GM12878 (cell line): ENCODE measurements at places on chromosomes 3 and 15.

DNA sequence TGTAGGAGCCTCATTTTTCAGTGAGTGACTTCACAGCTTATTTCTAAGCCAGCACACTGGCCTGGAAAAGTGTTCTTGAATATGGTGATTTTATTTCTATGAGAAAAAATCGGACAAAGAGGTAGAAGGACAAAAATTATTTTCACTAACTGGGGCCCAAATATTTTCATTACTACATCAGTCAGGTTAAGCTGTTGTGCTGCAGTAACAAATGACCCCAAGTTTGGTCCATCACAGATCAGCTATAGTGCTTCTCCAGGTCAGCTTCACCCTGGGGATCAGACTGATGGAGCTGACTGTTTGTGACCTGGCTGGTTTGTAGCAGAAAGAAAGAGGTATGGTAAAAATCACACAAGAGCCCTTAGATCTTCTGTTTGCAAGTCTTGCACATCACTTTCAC is 97.9 kb upstream of the STT3B start:
- DNase-seq = no peak

GRCh38 chr15:91947683-91948608 is 94.4 kb downstream of the SLCO3A1 start:
- DNase-seq = no peak

DNA sequence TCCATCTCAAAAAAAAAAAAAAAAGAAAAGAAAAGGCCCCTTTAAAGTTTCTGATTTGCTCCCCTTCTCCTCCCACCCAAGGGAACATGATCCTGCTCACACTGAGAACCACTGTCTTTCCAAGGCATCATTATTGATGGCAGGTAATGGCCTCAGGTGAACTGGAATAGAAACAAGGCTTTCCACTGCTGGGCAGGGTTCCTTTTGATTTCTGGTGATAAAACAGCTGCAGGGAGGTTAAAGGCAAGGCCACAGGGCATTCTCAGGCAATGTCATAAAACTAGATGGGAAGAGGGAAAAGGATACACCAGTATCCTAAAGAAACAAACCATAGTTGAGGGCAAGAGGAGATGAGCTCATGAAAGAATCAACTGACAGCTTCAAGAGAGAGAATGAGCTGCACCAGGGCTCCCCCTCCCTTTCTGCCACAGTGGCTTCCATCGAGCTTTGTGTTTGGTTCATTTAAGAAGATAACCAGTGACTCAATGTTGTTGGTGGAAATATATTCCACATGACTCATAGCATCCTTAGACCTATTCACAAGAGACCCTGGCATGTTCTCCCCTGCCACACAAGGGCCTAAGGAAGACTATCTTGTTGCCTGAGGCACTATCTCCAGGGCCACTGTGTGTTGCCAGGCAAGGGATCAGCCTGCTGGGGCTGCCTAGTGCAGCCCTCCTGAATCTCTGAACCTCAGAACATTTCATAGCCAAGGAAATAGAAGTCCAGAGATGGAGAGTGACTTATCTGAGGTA is 86.4 kb downstream of the WDR76 start:
- DNase-seq = no peak

DNA sequence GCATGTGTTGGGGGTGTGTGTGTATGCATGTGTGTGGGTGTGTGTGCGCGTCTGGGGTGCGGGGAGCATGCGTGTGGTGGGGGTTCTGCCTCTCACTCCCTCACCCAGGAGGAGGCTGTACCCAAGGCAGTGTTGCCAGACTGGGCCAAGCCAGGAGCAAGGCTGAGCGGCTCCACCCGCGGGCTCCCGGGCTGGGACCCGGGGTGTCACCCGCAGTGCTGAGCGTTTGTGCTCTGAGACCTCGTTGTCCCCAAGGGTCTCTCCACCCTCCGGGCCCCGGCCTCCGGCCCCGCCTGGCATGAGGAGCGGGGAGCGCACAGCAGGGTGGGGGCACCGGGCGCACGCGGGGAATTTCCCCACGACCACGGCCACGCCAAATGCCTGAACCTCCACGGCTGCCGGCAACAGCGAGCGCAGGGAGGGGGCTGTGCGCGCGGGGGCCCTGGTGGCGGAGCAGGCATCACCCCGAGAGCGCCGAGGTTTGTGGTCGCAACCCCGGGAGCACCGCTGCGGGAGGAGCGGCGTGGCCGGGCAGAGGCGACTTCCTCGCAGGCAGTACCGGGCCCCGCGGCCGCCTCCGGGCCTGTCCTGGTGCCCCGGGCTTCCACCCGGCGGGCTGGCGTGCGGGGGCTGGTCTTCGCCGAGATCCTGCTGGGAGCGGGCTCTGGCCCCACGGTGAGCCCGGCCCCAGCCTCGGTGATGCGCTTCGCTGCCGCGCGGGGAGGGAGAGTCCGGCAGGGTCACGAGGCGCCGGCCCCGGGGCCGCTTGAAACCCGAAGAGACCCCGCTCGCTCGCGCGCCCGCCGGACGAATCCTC is 7.4 kb upstream of the OCA2 start:
- no peak for DNase-seq

DNA sequence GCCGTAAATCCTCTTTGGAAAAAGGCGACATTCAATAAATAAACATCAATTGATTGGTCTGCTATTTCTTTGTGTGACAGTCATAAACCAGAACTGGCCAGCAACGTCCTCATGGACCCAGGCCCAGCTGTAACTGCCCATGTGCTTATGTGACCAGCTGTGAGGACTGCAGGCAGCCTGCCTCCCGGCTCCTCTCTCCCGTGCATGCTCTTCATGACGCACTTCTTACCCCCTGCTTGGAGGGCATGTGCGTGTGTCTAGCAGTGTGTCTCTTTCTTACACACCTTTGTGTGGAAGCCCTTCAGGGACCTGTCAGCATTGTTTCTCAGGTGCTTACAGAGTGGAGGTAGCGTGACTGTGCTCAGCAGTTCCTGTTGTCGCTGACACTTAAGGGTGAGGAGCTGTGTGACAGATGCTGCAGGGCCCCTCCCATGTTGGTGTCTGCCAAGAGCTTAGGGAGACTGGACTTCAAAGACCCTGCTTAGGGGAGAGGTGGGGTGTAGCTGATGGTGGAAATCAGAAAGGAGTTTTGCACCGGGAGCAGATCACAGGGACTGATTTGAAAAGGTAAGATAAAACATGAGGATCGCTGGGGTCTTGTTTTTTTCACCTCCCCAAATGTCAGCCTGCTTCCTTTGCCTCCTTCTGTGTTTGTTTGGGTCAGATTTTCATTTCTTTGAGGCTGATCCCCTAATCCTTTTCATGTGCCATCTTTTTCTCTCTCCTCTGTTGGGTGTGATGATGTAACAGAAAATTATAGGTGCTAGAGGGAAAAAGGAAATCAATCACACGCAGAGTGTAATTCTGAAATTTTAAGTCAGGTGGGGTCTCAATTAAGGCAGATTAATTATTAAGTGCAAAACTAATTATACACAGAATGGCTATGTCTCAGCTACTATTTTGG is 2.1 kb downstream of the PODXL2 start:
- DNase-seq = no peak

- DNase-seq = no peak
Observed at GRCh38 chr3:72907731-72908620, 20.1 kb downstream of the GXYLT2 start.

DNA sequence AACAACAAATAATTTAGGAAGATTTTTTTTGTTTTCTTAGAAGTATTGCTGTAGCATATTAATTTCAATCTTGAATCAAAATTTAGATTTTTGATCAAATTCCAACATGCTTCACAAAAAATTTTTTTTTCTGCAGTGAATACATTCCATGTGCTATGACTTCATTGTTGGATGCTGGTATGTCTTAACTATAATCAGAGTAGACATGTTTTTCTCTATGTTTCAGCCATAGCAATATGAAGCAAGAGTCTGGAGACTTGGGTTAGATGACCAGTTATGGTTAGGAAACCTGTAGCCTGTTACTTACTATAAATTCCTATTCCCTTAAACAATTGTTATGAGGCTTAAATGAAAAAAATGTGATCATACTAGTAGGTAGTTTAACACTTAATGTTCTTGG is 176.1 kb upstream of the CHL1 start:
- no peak for DNase-seq

DNA sequence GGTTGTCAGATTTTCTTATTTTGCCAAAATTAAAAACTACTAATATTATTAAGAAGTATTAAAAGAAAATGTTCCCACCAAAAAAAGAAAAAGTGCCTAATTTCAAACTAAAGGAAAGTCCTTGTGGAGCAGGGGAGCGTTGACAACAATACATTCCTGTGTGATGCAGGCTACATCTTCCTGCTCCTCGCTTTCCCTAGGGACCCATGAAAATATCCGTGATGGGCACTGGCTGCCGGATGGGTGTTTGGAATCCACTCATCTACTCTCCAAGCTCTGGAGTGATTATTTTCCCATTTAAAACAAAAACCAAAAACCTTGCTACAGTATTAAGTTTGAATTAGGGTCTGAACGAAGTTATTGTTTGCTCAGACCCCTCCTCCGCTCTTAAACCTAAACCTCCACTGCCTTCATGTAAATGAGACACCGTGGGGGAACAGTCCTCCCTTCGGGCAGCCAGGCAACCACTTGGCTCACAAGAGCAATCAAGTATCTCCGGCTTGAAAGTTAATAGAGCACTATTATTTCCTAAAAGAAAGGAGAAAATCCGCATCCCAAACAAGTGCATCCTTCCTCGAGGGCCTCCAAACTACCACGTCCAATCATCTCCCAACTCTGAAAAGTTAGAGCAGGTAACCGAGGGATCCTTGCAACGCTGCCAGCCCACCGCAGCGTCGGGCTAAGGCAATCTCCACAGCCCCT is 1.5 kb downstream of the ITGB5 start:
- DNase-seq = no peak

GRCh38 chr3:11779626-11780025 is 67.1 kb downstream of the TAMM41 start:
- no peak for DNase-seq

GRCh38 chr3:101133652-101134051 is 140.4 kb upstream of the ABI3BP start:
- no peak for DNase-seq

DNA sequence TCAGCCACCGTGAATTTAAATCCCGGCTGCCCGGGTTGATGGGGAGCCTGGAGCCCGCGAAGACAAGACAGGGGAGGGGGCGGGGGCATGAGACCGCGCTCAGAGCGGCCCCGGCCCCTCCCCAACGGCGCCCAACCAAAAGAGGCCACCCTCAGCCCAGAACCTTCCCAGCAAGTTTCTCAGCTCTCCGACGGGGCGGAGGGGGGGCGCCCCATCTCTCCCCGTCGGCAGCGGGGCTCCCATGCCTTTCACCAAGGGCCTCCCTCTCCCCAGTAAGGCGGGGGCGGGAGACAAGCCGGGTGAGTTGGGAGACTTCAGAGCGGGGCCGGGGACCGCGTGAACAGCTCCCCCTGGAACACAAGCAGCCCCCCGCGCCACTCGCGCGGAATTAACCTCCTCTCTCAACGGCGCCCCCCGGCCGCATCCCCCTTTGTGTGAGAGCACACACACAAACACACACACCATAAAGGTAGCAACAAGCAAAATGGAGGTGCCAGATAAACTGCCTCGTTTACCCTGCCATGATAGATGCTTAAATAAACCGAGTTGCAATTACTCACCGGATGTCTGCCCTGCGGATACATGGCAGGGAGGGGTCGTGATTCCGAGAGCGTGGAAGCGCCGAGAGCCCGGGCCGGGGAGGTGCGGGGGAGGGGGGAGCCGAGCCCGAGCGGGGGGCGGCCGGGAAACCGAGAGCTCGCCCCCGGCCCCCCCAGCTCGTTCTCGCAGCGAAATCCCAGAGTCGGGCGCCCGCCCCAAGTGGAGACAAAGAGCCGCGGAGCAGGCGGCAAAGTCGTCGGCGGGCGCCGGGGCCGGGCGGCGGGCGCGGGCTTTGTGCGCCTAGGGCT is 1.3 kb downstream of the TLE3 start:
- DNase-seq = no peak

DNA sequence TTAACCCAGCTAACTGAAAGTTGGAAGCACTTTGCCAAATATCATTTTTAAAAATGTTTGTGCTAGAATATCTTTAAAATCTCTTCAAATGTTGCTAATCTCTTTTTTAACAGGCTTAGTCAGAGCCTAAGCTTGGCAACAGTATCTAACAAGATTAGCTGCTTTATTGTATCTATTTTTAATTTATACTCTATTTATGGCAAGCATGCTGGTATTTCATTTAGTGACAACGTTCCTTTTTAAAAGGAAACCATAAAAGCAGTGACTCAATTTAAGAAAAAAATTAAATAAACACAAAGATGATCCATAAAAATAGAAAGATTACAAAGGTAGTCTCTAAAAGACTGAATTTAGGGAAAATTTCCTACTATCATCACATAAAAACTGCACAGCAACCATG is 40.5 kb downstream of the SLC12A6 start:
- no peak for DNase-seq

- no peak for DNase-seq
Observed at GRCh38 chr3:138360869-138361525, 12.6 kb downstream of the MRAS start.

DNA sequence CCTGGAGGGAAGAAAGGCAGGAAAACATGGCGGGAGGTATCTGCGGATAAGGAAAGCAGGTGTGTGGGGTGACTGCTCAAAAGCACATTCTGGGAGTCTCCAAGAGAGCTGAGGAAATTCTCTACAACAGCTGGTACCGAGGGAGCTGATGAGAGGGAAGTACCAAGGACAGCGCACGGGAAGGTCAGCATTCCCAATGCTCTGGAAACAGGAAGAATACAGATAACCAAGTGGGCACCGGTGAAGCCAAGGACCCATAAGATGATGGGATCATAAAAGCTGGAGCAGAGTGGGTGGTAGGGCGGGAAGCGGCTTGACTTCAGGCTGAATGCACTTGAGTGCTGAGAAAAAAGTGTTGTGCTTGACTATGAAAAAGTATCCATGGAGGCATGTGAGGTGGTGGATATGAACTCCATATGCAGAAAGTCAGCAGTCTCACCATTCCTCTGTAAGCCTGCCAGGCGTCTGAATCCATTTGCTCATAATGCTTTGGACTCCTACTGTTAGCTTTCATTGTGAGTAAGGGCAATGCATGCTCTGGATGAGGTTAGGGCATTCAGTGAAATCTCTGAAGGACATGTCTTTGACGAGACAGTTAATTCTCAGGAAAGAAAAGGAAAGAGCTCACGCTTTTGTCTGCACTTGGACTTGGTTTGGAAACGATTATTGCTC is 215.5 kb downstream of the NR1D2 start:
- DNase-seq = no peak

- DNase-seq = no peak
Observed at GRCh38 chr15:40941068-40941527, 12.0 kb downstream of the DLL4 start.

- peak; percentile 70 for DNase-seq
Observed at GRCh38 chr3:39383881-39384664, 903 bp downstream of the SLC25A38 start.

GRCh38 chr3:94336046-94336753 is 273.3 kb downstream of the NSUN3 start:
- DNase-seq = no peak

- no peak for DNase-seq
Observed at GRCh38 chr3:139297588-139298311, 46.1 kb upstream of the MRPS22 start.

DNA sequence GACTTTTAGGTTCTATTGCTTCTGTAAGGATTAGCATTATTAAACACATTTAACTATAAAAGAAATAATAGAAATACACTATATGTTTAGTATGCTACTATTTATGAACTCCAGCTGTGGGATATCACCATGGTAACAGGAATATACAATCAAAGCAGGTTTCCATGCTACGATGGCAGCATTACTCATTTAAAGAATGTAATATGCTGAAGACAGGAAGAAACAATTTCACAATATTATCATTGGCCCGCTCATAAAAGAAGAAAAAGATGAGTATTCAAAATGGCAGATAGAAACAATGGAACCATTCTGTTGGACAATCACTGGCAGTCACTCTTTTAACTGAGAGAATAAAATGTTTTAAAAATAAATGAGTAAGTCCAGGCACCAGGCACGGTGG is 153.4 kb downstream of the CBLB start:
- no peak for DNase-seq

- DNase-seq = no peak
Observed at GRCh38 chr3:33883538-33883950, 85.1 kb downstream of the PDCD6IP start.
